COR-L47 (cell line): ENCODE measurements at places on chromosomes 5 and 9.

GRCh38 chr5:17720071-17720470, 85.8 kb downstream of the TAF11L14 start:
- DNase-seq: peak; percentile 15

- no peak for DNase-seq
These were observed 499.7 kb downstream of the SLCO4C1 start for GRCh38 chr5:101796427-101796826.

DNA sequence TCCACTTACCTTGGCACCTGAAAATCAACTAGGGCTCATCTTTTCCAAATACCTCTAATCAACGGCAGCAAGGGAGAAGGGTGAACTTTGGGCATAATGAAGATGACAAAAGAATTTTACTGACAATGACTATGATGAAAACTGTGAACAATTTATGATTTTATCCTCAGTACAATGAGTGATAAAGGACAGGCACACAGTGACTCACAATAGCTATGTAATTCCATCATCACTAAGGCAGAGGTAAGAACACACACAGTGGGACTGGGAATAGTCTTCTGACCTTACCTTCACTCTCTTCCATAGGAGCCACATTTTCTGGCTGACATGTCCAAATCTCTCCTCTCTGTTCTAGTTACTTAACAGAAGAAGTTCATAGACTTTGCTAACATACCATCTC, 26.1 kb upstream of the KCNV2 start:
- DNase-seq: no peak

GRCh38 chr9:91119142-91119541, 242.6 kb downstream of the AUH start:
- DNase-seq: no peak

DNA sequence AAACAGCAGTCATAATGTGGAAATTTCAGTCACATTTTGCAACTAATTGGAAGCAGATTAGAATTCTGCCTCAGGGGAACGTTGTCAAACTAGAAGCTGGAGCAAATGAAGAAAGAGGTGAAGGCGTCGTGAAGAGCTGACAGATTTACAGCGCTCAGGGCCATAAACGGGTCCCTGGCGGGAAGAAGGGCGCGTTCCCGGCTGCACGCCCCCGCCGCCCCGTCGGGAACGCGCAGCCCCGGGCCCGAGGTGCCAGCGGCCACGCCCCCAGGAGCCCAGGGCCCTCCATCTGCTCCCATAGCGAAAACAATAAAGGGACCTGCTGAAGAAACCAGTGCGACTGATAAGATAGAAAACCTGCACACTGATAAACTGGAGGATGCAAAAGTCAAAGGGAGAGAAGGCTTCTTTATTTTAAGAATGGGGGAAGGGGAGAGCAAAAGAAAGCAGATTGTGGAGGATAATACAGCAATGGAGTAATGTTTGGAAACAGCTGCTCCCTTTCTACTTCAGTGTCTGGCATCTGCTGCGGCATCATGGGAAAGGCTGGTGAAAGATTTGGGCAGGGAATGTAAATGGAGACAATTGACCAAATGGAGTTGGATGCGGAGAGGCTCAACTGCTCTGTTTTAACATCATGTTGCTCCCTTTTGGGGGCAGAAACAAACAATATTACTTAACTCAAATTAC, 11.1 kb downstream of the ZNF608 start:
- DNase-seq: no peak

- no peak for DNase-seq
These were observed 37.1 kb upstream of the PALM2AKAP2 start for GRCh38 chr9:109742776-109743348.

GRCh38 chr5:140607031-140607430, 25.9 kb downstream of the CD14 start:
- no peak for DNase-seq

GRCh38 chr9:33165263-33166151, 1.6 kb downstream of the B4GALT1 start:
- DNase-seq: no peak
